ENCODE measurements at places on chromosomes 6 and 20.

DNA sequence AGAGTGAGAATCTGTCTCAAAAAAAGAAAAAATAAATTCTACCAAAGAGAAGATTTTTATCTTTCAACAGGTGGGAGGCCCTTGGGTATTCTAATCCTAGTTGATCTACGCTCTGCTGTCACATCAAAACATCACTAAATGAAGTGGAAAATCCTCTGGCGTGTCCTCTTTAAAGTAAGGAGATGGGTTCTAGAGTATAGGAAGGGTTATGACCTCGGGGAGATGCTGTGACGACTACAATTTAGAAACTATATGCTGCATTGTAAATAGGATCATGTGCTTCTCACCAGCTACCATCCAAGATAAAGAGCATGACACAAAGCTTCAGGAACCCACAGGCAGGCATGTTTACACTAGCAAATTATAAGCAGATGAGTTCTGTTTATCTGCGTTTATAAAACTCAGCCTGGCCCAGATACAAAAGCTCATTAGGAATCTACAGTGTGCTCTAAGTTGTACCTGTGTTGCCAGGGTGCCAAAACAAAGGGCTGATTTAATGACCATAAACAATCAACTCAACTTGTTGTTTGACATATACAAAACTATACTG lies 197.1 kb upstream of the PLN start:
- no peak for DNase-seq

DNA sequence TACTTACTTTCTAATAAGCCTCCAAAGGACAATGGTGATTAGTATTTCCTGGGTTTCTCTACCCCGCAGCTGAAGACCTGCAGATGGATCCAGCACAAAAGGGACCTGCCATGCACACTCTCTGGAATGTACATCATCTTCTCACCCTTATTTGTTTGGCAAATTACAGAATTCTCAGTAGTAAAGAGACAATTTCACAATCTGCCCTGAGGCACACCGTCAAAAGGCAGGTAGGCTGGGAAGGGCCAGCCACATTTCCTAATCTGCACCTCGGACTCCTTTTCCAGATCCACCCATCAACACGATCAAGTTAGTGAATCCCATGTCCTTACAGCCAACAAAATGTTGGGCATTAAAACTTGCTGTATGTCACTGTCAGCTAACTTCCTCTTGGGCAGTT lies 4.9 kb downstream of the OVOL2 start:
- no peak for DNase-seq

DNA sequence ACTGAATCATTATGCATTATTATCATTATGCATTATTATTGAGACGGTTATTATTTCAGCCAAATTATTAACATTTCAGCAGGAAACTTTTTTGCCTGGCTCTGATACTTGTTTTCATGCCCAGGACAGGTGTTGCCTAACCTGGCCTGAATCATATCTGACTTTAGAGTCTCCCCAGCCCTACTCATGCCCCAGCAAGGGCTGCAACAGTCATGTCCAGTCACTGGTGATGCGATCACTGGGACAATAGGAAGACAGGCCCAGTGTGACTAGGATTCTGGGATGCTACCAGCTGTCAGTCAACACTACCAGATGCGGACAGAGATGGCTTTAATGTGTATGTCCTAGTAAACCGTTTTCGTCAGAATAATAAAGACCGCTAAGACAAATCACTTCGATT lies 285.0 kb downstream of the KHDC1L start:
- no peak for DNase-seq

DNA sequence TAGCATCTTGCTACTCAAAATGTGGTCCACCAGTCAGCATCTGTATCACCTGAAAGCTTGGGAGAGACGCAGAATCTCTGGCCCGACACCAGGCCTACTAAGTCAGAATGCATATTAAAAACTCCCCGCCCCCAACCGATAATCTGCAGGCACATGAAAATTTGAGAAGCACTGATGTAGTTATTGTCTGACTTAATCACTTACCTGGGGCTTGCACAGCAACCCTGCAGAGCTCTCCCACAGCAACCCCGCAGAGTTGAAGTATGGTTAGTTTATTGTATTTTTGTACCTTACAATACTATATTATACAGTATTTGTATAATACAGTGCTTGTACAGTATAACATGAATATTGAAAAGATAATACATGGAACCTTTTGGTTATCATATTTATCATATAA lies 53.7 kb downstream of the KLHL31 start:
- no peak for DNase-seq

GRCh38 chr6:7053125-7053774 lies 54.5 kb upstream of the RREB1 start:
- DNase-seq = no peak

- DNase-seq = no peak
Measured at GRCh38 chr20:19344341-19344740, 131.9 kb downstream of the SLC24A3 start.

DNA sequence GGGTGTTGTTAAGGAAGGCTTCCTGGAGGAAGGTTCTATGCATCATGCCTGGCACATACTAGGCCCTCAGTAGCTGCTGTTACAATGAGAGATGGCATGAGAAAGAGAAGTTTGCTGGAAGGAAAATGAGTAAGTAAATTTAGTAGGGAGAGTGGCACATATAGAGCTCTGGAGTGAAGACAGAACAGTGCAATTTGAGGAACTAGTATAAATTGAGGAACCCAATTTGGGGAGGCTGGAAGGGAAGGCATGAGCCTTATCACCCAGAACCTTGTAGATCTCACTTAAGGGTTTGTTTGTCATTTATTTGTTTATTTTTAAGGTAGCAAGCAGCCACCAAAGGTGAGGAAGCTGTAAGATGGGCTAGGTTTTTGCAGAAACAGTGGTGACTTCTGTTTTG lies 87.1 kb upstream of the SCGN start:
- DNase-seq = no peak
